Gastroesophageal sphincter (tissue), 4 donors: ENCODE measurements at places on chromosomes 7 and 10.
A peak's percentile ranks its signal among the peaks of the same experiment; 100 is the strongest.

DNA sequence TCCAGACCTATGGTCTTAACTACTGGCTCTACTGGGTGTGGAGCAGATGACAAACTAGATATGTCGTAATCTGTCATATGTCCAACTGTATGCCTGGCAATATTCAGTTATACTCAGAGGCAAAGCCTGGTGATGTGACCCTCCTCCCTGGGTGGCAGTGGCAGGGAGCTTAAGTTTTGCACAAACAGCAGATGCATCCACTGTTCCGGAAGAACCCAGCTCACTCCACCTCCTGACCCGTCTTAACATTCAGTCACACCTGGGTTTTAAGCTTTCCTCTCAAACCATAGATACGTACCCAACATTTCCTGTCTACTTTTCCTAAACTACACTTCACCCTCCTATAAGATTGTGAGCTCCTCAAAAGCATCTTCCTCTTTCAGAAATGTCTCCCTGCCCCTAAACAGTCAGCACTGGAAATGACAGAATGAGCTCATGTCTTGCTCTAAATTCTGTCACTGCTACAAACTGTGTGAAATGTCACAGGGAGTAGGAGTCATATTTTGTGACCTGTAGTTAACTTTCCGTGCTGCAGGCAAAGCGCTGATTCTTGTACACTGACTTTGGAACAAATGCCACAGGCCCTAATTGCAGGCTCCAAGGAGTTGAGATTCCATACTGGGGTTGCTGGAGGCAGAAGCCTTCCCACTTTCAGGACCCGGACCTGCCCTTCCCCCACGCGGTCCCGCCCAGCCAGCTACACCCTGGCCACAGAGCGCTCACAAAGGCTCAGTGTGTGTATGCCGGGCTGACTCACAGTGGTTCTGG lies 23.9 kb downstream of the SCD start:
- ATAC-seq = peak; percentile 35

GRCh38 chr7:141317033-141317585 lies 234.1 kb upstream of the AGK start:
- ATAC-seq = no peak

- peak; percentile 51 for ATAC-seq
These were observed 28.7 kb upstream of the JAKMIP3 start for GRCh38 chr10:132036887-132037675.

- ATAC-seq = no peak
These were observed 104.7 kb upstream of the PCBD1 start for GRCh38 chr10:70993051-70993450.
